A673 (cell line): ENCODE measurements at places on chromosomes 3 and 15.
A peak's percentile ranks its signal among the peaks of the same experiment; 100 is the strongest.

DNA sequence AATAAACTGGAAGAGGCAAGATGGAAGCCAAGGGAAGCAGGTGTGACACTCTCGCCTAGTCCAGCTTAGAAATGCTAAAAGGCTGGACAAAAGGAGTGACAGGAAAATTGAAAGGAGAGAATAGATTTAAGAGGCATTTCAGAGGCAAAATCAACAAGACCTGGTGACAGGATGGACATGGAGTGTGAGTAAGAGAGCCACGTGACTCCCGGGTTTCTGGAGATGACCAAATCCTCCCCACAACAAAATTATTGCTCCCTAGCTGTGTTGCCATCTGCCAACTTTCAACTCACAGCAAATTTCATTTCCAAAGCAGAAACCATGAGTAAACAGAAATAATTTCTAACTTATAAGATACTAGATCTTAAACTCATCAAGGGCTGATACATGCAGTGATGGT, 52.6 kb downstream of the MTHFS start:
- DNase-seq: no peak

- DNase-seq: no peak
Measured at GRCh38 chr15:101530224-101530958, 40.9 kb upstream of the PCSK6 start.

GRCh38 chr3:189401196-189401595, 229.4 kb downstream of the TPRG1 start:
- DNase-seq: no peak

- no peak for DNase-seq
Measured at GRCh38 chr3:126678693-126679317, 23.9 kb upstream of the TXNRD3 start.

DNA sequence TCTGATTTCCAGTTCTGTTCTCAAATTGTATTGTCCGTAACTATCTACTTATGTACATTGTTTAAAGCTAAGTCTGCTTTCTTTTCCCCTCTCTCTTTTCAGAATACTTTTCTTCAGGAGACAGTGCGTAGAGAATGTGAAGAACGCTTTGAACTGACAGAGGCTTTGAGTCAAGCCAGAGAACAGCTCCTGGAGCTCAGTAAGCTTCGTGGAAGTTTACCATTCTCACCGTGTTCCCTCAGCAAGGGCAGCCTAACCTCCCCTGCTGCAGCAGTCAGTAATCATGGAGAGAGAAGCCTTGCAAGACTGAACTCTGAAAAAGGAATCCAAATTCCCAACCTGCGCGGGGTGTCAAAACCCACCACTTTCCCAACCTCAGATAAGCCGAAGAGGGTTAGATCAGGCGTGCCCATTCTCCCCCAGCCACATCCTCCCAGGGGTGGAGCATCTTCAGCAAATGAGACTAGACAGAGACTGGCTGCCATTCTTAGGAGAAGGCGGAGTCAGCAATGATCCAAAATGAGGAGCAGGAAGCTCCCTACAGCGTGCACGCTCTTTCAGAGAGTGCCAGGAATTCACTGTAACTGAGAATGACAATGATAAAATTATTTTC, 114.6 kb downstream of the CCNL1 start:
- no peak for DNase-seq

- DNase-seq: no peak
Measured at GRCh38 chr15:70142072-70142321, 44.3 kb upstream of the TLE3 start.

- DNase-seq: no peak
Measured at GRCh38 chr15:37079726-37080125, 20.6 kb downstream of the MEIS2 start.

DNA sequence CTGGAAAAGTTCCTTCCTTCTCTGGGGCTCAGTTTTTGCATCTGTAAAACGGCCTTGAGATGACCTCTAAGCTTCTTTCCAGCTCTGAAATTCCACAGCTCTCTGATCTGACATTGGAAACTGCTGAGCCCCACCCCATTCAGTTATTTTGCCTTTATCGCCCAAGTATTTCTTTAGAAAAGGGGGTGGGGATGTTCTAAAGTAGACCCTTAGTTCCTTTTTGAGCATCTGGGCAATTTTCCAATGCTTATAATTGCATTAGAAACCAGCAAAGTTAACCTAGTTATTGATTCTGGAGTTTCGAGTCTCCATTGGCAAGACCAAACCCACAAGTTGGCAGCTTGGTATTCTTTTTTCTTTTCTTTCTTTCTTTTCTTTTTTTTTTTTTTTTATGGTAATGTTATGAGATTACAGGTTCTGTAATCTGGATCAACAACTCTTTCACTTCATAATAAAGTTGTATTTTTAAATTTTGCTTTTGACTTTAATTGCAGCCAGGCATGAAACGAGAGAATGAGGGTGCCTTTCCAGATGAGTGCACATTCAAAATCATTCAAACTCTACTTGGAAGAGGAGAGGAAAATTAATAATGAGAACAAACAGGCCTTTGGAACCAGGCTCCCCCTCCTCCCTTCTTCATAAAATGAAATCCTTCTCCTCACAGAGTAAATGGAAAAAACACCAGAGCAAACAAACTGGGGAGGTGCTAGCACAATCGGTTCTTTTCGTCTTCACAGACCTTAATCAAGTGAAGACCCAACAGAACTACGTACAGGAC, 76.8 kb upstream of the LRIG1 start:
- DNase-seq: peak; percentile 6

DNA sequence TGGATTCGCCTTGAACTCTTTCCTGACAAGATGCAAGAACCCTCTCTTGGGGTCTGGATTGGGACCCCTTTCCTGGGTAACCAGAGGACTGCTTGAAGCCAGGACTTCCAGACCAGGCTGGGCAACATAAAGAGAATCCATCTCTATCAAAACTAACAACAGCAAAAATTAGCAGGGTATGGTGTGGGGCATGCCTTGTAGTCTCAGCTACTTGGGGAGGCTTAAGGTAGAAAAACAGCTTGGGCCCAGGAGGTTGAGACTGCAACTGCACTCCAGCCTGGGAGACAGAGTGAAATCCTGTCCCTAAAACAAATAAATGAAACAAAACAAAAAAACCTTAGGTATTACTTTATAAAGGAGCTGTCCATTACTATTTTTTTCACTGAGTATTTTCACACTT, 93.1 kb upstream of the PLXND1 start:
- no peak for DNase-seq

DNA sequence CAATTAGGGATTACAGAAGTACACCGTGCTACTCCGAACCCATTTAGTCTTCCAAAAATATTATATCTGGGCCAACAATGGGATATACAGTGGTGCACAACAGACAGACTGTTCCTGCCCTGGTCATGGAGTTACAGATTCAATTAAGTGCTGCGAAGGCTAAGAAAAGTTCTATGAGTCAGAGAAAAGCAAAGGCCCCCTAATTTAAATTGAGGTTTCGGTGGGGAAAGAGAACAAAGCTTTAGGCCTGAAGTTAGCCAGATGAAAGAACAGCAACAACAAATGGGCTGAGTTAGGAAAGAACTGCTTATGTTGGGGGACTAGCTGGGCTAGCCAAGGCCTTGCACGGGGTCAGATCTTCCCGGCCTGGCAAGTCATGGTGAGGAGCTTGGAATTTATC, 131.8 kb downstream of the MDFIC2 start:
- DNase-seq: no peak

DNA sequence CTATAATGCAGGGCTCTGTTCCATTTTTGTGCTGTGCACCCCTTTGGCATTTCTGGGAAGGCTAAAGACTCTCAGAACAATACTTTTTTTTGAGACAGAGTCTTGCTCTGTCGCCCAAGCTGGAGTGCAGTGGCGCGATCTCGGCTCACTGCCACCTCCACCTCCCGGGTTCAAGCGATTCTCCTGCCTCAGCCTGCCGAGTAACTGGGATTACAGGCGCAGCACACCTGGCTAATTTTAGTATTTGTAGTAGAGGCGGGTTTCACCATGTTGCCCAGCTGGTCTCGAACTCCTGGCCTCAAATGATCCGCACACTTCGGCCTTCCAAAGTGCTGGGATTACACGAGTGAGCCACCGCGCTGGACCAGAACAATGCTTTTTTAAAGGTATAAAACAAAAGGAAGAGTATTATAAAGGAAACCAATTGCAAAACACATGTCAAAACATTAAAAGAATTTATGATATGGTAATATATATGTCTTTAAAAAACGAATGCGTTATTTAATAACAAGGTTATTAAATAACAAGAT, 999 bp downstream of the SQOR start:
- no peak for DNase-seq

DNA sequence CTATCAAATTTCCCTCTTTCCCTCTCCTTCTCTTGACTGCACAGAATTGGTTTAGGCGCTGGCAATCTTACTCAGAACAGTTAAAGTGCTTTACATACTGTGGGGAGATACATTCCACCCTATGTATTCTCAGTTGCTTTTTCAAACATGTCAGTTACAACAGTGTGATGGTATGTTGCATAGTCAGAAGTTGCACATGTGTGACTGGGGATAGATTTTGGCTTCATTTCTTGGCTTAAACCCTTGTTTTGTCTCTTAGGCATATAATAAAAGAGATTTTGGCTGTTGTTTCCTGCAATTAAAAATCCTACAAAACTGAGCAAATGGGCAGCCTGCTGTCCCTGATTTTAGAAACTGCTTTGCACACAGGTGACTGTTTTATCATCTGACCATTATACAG, 86.7 kb downstream of the PIK3R4 start:
- no peak for DNase-seq

DNA sequence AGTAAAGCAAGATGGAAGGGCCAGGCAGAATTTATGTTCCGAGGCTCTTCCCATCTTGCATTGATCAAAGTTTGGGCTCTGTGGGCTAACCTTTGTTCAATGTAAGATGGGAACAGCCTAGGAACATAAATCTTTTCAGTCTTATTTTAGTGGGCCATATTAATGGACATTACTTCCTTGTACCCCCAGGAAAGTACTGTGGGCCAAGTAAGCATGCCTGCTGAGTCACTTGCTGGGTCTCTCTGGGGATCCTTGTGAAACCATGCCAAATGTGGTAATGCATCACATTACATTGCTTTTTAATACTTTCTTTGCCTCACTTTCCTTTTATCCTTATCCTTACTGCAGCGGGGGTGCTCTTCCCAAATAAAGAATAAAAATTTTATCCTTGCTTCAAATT, 349.5 kb upstream of the POU1F1 start:
- peak; percentile 86 for DNase-seq

DNA sequence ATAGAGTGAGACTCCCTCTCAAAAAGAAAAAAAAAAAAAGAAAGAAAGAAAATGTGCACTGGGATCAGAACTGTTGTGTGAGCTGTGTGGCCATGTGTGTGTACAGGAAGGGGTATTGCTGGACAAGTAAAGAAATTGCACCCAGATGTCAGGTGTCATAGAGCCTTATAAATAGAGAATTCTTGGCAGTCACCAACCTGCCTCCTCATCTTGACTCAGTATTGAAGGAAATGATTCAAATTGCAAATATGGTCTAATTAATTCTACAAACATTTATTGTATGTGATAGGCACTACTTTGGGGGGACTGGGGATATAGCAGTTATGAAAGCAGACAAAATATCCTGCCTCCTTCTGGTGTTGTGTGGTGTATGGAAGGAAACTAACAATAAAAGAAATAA, 243.8 kb upstream of the TTC14 start:
- no peak for DNase-seq

GRCh38 chr3:123357275-123357674, 91.6 kb downstream of the ADCY5 start:
- DNase-seq: no peak

GRCh38 chr3:20105513-20106280, 65.5 kb downstream of the KAT2B start:
- no peak for DNase-seq

DNA sequence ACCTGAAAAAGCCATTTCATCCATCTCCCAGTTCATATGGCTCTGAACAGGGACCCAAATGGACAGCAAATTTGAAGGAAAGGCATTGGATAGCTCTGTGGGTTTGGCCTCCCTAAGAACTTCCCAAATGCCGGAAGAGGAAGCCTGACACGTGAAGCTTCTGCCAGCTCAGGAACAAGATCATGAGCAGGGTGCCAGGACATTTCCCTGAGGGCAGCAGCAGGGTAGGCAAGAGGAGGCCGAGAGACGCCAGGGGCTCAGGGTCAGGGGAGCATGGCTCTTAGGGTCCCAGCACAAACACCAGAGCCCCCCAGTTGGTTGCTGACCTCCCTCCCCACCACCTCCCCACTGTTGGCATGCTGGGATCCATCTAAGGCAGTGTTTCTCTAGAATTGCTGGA, 187.5 kb downstream of the MEGF11 start:
- no peak for DNase-seq

DNA sequence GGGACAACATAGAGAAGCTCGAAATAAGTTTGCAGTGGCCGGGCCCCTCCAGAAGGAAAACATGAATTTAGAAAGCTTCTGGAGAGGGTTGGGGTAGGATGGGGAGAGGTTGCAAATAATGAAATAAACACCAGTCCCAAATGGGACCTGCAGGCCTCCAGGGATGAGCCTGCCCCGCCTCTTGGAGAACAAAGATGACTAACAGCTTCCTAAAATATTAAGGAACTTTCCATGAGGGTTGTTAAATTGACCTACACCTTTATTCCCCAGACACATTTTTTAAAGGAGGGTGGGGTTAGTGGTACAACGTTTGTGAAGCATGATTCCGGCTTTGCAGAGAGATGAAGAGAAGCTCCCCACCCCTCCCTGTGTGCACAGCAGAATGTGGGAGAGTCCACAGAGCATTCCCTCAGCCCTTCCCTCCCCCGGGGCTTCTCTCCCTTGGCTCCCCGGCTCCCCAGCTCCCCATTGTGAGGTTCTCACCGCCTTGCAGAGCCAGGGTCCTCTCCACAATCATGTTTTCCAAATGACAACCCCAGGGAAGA, 84.1 kb downstream of the ARHGAP31 start:
- DNase-seq: no peak

DNA sequence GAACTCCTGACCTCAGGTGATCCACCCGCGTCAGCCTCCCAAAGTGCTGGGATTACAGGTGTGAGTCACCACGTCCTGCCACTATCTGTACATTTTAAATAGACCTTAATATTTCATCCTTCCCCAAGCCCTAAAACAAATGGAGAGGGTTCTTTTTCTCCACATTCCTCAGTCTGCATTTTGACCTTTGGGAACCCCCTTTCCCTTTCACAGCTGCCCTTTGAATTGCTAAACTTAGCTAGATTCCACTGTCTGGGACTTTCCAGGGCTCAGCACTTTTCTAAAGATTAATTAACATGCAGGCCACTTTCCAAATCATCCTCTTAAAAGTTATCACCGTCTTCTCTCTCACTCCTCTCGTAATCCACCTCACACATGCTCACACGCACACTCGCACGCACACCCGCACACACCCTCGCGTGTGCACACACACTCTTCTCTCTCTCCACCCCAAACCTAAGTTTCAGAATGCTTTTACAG, 124.2 kb downstream of the TMCO5A start:
- DNase-seq: no peak
